Activated naive CD8-positive, alpha-beta T cell treated with anti-CD3 and anti-CD28 coated beads for 36 hours (primary cell): ENCODE measurements at places on chromosomes 7 and 10. TPM values are rescaled to one million over a fixed set of nuclear protein-coding genes. Genes with fewer than 3 reads are reported as not detected.

The SUV39H2 gene
- total RNA-seq: 43.8 TPM

The VSTM2A gene
- total RNA-seq: not detected

GRCh38 chr10:17406036-17406834, 48.2 kb downstream of the ST8SIA6 start:
- no peak for DNase-seq

- no peak for DNase-seq
Observed at GRCh38 chr7:7122701-7123281, 59.6 kb upstream of the C1GALT1 start.

DNA sequence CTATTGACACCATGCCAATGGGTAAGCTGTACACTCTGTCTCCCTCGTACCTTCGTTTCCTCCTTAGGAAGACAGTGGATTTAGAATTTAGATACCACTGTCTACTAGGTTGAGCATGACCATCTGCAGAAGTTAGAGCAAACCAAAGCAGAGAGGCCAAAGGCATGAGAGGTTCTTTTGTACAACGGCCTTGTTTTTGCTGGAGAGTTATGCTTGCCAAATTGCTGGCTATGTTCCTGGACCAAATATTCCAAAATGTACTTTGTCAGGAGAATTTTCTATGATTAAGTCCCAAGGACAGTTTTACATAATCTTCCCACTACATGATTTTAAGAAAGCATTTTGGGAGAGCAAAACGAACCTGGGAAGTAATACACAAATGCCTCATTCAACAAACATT, 47.9 kb upstream of the PLCE1 start:
- no peak for DNase-seq

DNA sequence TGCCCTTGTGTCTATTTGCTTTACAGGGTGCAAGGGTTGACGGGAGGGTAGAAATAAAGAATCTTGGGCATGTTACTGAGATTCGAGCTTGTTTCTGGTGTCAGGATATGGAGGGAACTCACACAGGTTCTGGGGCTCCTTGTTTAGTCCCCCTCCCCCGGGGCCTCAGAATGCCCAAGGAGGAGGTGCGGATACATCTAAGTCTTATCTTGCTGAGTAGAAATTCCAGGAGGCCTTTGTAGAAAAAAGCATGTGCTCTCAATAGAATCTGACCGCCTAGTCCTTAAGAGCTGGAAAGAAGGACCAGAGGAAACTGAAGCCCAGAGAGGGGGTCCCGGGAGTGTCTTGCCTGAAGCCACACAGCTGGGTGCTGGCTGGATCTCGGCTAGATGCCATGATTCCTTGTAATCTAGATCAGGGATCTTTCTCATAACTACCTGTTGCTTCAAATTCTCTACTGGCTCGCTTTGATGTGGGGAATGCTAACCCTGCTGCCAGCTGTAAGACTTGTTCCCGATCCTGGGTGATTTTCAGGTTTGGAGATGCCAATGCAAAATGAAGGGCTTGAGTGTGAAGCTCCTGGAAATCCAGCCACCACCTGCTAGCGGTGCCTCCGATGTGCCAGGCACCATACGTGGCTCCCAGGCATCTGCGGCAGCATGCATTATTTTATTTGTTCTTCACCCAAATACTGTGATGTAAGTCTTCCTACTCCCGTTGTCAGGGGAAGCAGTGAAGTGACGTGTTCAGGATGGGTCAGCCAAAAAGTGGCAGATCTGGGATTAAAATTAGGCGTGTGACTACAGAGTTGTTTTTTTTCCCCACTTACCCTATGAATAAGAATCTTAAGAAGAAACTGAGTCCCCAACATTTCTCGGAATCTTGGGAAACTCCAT, 226.0 kb downstream of the TCF7L2 start:
- no peak for DNase-seq

- no peak for DNase-seq
Observed at GRCh38 chr10:127044186-127044585, 139.0 kb downstream of the DOCK1 start.
